ENCODE measurements at places on chromosomes 4 and X. TPM values are rescaled to one million over a fixed set of nuclear protein-coding genes. Genes with fewer than 3 reads are reported as not detected.

DNA sequence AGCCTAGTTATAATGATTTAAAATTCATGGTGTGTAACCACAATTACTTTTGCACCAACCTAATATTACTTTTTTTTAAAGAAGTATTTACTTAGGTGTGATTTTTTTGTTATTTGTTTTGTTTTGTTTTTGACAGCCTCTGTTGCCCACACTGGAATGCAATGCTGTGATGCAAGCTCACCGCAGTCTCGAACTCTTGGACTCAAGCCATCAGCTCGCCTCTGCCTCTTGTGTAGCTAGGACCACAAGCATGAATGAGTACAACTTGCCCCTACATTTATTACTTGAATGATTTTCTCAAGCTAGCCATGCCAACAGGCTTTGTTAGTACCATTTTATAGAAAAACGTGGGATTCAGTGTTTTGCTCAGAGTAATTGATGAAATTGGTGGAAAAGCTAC is 488.8 kb upstream of the CPEB2 start:
- DNase-seq = no peak

DNA sequence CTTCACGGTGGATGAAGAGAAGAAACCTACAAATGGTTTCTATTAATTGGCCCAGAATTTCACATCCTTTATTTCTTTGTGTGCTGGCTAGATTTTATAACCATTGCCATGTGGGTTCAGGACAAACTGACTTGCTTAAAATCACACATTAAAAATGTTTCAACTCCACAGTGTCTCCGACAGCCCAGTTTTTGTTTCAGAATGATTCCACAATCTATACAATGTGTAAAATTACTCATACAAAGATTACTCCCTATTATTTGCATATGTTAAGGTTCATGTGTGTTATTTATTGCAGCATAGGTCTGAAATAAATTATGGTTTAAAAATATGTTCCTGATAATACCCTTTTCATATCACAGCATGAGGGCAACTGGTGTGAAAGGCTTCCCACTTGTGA is 20.6 kb downstream of the DCHS2 start:
- DNase-seq = no peak

GRCh38 chr4:19776021-19776459 is 475.7 kb upstream of the SLIT2 start:
- DNase-seq = no peak

DNA sequence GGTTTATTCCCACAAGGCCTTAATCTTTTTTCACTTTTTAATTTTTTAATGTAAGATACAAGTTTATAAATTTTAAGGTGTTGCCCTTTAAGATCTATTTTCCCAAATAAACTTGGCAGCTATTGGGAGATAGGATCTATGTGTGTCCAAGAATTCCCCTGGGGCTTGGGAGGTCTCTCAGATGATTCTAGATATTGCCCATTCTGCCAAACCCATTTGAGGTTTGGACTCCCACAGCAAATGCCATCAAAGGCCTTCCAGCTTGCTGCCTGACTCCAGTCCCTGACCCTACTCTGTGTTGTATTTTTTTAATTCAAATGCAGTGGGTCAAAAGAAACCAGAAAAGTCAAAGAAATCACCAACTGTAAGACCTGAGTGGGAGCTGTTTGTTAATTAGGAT is 120.0 kb upstream of the CHRDL1 start:
- no peak for DNase-seq

DNA sequence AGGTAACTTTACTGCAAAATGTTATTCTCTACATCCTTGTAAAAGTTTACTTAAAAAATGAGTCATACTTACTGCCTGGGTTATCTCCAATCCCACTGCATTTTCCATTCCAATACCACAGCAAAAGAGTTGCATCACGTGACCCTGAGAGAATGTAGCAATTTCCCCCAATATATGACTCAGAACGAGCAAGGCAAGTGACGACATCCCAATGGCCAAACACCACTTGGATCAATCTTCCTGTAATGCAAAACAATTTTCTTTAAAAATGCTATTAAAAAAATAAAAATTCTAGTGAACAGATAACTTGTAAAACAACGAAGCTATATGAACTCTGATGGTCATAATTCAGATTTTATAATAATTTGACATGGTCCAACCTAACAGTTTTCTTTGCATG is 224.3 kb downstream of the DCLK2 start:
- no peak for DNase-seq

DNA sequence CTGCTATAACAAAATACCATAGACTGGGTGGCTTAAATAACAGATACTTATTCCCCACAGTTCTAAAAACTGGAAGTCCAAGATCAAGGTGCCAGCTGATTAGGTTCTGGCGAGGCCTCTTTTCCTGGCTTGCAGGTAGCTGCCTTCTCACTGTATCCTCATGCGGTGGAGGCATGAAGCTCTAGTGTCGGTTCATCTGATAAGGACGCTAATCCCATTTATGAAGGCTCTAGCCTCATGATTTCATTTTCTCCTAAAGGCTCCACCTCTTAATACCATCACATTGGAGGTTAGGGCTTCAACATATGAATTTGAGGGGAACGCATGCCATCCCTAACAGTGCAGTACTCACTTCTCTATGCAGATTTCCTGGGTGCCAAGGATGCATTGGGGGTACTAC is 57.9 kb upstream of the STIM2 start:
- no peak for DNase-seq

- no peak for DNase-seq
Measured at GRCh38 chr4:110198049-110198434, 373 bp downstream of the ELOVL6 start.

GRCh38 chr4:185838104-185838452 is 26.1 kb upstream of the SORBS2 start:
- DNase-seq = no peak

- no peak for DNase-seq
Measured at GRCh38 chrX:77548751-77549150, 101.6 kb downstream of the FGF16 start.

- DNase-seq = no peak
Measured at GRCh38 chrX:92232182-92232581, 453.0 kb downstream of the PCDH11X start.

DNA sequence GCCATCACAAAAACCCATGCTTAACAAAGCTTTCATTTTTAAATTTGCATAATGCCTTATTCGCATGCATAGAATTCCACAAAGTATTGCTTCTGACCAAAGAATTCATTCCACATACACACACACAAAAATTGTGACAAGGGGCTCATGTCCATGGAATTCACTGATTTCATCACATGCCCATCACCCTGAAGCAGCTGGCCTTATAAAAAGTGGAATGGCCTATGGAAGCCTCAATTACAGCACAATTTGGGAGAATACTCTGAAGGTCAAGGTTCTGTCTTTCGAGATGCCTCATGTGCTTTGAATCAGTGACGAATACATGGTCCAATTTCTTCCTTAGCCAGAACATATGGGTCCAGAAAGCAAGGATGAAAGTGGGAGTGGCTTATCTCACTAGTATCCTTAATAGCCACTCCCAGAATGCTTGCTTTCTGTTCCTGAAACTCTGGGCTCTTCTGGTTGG is 165.7 kb downstream of the KDR start:
- no peak for DNase-seq

- DNase-seq = no peak
Measured at GRCh38 chr4:74033739-74034138, 4.8 kb downstream of the CXCL3 start.

GRCh38 chrX:80879143-80879542 is 69.5 kb upstream of the BRWD3 start:
- no peak for DNase-seq

- DNase-seq = no peak
Measured at GRCh38 chr4:148261848-148262247, 180.4 kb downstream of the NR3C2 start.

GRCh38 chr4:39571054-39571453 is 43.8 kb upstream of the UGDH start:
- DNase-seq = no peak

DNA sequence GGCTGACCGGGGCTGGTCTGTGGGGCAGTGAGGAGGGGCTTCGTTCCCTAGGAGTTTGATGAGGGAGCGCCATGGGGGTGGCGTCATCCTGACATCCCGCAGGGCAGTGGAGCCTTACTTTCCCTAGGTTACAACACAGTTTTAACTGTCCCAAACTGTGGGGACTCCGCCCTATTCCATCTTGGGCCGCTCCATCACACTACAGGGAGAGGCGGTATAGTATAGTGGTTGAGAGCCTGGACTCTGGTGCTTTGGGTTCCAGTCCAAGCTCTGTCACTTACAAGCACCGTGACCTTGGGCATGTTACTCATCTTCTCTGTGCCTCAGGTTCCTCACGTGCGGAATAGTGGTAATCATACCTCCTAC is 44.2 kb downstream of the ZNF185 start:
- no peak for DNase-seq

GRCh38 chr4:139860435-139861024 is 194.9 kb downstream of the MGST2 start:
- DNase-seq = no peak

DNA sequence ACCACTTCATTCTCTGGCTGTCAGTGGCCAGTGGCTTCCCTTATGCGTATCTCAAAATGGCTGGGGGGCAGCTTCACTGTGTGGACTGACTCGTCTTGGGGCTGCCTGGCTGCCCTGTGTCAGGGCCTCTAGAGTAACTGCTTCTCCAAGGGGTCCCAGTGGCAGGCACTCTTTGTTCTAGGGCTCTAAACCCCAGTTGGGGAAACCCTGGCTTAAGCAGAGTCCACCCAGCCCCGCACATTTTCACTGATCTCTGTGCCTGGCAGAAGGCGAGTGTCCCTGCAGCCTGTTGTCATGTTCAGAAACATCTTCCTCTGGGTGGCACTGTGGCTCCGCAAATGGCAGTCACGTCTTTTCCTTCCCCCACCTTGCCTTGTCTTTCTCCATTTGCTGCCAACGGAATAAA is 59.7 kb downstream of the NBDY start:
- peak; percentile 81 for DNase-seq

DNA sequence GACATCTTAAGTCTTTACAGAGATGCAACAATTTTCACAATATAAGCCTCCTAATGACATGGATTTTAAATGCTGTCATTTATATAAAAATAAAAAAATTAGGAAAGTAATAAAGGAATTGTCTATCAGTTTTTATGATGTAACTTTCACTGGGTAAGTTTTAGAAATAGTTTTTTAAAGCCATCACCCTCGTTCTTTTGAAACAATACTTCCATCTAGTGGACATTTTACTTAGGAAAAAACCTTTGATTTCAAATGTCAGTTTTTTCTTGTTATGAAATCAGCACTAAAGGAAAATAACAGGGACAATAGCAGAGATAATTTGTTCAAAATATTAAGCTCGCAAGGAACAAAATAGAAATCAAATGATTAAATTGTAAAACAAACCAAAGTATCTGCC is 24.3 kb upstream of the NDNF start:
- no peak for DNase-seq

- DNase-seq = no peak
Measured at GRCh38 chrX:81082649-81083048, 119.1 kb downstream of the HMGN5 start.

GRCh38 chr4:2062808-2063524 is 3.8 kb downstream of the NAT8L start:
- no peak for DNase-seq

The LETM1 gene
- 20.2 TPM for total RNA-seq

The ZDHHC15 gene
- 2.0 TPM for total RNA-seq

The SLC9A7 gene
- 5.8 TPM for total RNA-seq

The C4orf17 gene
- not detected for total RNA-seq

The FABP2 gene
- not detected for total RNA-seq

The SH2D1A gene
- total RNA-seq = 2.4 TPM

The TCEAL5 gene
- not detected for total RNA-seq

The FAM9B gene
- 0.62 TPM for total RNA-seq

The MCF2 gene
- not detected for total RNA-seq

The EFHC2 gene
- total RNA-seq = 0.59 TPM

The GSX2 gene
- total RNA-seq = not detected

The ADGRG4 gene
- total RNA-seq = 4.4 TPM

The ZNF280C gene
- 3.5 TPM for total RNA-seq

The TREX2 gene
- 2.9 TPM for total RNA-seq

The GAGE13 gene
- not detected for total RNA-seq

The CT83 gene
- total RNA-seq = not detected

The ANXA3 gene
- total RNA-seq = 243 TPM

The TMEM47 gene
- 75.0 TPM for total RNA-seq

Data from uterus (tissue), 4 donors.